ENCODE measurements at places on chromosomes 3 and 15.

- DNase-seq, result peak; percentile 82
Measured at GRCh38 chr3:66442254-66443117, 58.3 kb downstream of the LRIG1 start.

DNA sequence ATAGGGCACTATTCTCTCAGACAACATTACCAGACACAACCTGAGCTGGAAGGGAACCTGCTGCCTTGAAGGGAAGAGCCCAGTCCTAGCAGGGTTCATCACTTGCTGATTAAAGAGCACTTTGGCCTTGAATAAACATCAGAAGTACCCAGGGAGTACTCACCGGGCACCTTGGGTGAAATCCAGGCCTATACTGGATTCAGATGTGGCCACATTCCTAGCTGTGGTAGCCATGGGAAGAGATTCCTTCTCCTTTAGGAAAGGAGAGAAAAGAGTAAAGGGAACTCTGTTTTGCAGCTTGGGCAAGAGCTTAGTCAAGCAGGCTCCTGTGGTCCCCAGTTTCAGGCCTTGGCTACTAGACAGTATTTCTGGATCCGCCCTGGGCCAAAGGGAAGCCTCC lies 195.0 kb downstream of the SPATA16 start:
- DNase-seq, result no peak

DNA sequence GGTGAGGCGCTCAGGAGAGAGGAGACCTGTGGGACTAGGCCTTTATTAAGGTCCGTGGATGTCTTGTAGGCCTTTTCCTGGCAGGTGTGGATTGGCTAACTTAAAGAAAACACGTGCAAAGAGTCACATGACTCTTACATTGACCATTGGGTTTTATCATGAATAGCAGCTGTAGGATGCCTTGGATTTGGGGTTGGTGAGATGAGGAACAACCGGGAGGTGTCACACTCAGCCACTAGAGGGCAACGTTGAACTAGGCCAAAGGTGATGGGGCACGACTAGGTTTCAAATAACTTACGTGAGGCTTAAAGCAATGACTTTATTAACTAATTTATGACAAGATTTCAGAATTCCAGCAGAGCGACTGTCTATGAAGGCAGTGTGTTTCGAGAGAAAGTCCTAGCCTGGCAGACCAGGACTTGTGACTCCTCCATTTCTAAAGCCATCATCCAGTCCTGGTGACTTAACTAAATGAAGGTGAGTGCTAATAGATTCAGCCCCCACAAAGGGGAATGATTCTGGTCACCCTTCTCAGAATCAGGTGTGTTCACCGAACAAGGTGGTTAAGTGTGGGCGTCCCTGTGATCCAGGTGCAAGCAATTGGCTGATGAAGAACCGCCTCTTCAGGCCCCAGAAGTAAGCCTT lies 345.6 kb downstream of the MCTP2 start:
- no peak for DNase-seq

- DNase-seq, result no peak
Measured at GRCh38 chr3:64871834-64872249, 184.0 kb upstream of the ADAMTS9 start.

DNA sequence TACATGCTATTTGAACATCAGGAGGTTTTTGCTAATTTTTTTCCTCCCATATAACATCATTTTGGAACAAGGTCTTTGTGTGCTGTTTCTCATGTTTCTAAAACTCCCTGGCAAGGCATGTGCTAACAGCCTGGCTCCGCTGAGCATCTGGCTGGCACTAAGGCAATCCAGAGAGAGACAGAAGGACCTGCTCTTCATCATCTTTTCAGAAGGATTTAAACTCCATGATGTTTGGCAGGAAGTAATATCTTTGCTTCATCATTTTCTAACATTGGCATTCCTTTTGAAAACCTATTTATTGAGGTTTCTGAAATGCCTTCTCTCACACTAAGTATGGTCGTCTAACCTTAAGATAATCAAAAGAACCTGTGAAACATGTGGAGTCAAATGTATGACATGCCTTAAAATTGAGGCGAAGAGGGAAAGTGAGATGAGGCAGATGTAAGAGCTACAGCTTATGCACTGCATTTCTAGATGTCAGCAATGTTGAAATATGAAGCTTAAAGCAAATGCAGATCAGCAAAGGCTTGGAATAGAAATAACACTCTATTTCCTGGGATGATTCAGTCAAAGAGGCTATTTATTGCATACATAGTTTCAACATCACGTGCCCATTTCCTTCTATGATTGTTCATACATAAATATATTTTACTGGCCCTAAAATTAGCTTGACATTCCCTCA lies 592.0 kb downstream of the ZNF385D start:
- DNase-seq, result no peak

GRCh38 chr3:37189109-37189508 lies 14.7 kb upstream of the LRRFIP2 start:
- DNase-seq, result no peak

GRCh38 chr15:64185146-64185911 lies 22.5 kb upstream of the PPIB start:
- DNase-seq, result no peak

GRCh38 chr3:31765871-31766270 lies 215.2 kb downstream of the OSBPL10 start:
- no peak for DNase-seq

DNA sequence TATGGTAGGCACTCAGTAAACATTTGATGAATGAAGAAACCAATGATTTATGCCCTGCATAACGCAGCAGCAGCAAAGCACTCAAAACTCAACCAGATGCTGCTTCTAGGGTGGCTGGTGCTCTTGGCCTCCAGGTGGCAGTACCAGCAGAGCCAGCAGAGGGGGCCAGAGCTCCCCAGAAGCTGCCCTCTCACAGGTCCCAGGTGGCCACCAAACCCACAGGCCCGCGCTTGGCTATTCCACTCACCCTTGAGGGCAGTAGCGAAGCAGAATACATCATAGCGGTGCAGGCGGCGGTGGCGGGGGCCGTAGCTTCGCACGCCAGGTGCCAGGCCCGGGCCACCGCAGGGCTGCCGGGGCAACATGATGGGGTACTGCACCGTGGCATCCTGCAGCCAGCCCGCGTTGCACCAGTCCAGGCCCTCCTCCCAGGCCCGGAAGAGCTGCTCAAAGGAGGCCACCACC lies 16.6 kb downstream of the HAPLN3 start:
- DNase-seq, result no peak

DNA sequence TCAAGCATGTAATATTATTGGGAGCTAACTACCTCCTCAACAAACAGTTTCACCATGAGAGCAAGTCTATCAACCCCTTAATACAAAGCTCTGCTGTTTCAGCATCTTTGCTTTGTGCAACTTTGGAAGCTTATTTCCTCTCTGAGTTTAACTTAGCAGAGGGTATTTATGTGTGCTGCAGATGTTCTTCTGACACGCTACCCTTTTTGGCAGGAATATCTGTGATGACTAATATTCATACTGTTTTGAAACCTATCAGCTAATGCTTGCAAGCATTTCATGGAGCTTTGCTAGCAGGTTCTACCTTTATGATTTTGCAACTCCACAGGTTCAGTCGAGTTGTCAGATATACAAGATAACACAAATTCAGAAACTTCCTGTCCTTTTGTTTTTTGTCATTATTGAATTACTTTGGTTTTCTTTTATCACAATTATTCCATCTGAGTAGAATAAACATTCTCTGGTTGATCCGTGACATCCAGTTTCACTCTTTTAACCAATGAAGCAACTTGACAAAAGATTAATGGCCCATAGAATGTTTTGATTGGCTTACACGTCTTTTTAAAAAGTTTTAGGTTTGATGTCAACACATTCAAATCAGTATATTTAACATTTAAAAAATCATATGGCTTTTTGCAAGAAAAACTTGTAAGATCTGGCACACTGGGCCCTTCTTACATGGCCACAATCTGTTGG lies 1.7 kb upstream of the SLC9A9 start:
- DNase-seq, result peak; percentile 17

DNA sequence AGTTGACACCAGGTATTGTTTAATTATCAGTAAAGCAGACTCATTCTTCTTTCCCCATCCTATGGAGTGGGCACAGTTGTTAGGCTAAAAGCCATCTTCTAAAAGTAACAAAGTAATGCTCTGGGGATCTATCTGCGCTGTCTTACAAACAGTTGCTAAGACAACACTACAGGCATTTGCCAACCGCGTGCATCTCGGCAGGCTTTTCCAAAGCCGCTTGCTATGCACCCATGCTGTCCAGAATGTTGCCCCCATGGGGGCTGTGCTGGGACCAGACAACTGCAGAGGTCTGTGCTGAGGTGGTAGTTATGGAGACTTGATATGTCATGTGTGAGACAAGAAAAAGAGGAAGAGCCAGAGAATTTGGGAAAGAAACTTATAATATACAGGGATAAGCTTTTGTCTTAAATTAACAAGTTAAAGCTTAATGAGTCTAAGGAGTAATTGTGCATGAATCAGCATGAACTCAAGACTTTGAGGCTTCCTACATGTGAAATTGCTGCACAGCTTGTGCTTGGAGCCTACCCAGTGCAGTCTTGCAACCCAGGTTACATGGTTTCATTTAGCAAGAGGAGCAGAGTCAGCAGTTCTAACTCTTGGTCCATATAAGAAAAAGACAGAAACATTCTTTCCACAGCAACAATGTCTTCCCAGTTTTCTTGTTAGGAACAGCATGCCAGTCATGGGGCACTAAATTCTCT lies 38.9 kb upstream of the DCLK3 start:
- DNase-seq, result no peak

DNA sequence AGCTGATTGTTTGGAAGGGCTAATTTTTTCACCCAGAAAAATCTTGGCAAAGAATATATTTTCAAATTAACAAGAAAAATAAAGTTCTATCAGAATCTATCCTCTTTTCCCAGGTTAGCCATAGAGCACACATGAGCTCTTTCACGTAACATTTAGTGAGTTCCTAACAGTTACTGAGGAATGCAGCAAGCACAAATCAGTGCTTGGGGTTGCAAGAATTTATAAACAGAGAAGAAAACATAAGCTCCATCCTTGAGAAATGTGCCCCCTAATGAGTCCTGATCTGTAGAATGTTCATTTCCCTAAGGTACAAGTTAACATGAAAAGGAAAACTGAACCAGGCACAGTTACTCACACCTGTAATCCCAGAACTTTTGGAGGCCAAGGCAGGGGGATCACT lies 13.9 kb downstream of the EOGT start:
- DNase-seq, result no peak

DNA sequence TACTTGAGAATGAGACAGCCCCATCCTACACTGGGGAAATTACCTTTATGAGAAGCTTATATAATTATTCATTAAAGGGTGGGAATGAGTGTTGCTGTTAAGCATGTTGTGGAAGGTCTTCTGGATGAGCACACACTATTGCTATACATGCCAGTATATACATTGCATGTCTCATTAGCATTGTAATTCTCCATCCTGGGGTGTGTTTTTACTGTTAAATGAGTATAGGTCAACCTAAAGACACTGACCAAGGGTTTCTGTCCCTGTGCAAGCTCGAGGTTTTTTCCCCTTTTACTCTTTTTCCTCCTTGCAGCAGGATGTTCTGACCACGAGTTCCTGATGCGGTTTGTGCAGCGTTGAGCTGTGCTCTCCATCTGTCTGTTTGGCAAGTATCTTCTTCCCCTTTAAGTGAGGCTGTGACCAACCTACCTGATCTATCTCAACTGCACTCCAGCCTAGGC lies 7.2 kb upstream of the IVD start:
- no peak for DNase-seq

- no peak for DNase-seq
Measured at GRCh38 chr3:171604370-171604769, 144.2 kb upstream of the TNIK start.

- peak; percentile 17 for DNase-seq
Measured at GRCh38 chr15:57914350-57915055, 151.0 kb downstream of the ALDH1A2 start.

- peak; percentile 19 for DNase-seq
Measured at GRCh38 chr3:14451844-14452739, 49.7 kb downstream of the SLC6A6 start.

GRCh38 chr3:114518206-114518808 lies 224.5 kb downstream of the TIGIT start:
- no peak for DNase-seq

Measured in prostate gland (tissue), 2 donors.